ENCODE measurements at places on chromosomes 1 and 21.

DNA sequence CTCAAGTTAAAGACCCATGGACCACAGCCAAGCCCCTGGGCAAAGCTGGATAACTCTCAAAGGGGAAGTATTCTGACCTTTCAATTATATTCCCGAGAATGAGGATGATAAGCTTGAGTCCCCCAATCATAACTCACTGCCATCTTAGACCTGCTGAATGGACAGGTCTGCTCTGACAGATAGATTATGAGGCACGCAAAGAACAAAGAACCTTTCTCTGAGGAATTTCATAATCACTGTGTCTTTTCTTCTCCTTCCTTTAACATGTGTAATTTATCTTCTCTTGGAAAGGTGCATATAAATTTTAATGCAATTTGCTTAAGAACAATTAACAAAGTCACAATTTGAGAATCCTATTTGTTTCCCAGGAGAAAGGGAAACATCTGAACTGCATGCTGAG lies 22.0 kb downstream of the PIGM start:
- H3K36me3 ChIP-seq: no peaks in the 10 kb centered on the region
- H3K4me3 ChIP-seq: no peak overlapping the region
- H3K27ac ChIP-seq: no peak overlapping the region
- H3K4me1 ChIP-seq: no peaks in the 10 kb centered on the region

- DNase-seq: no peak
- H3K4me1 ChIP-seq: peaks cover 8% of the 10 kb centered on the region
- H3K4me3 ChIP-seq: no peak overlapping the region
- no peak overlapping the region for H3K27ac ChIP-seq
- H3K27me3 ChIP-seq: peaks cover 4% of the 10 kb centered on the region
Measured at GRCh38 chr21:28513428-28513827, 479.2 kb downstream of the LTN1 start.

GRCh38 chr21:46545911-46546310 lies 59.0 kb downstream of the S100B start:
- H3K4me1 ChIP-seq: peaks cover 9% of the 10 kb centered on the region
- no peak overlapping the region for H3K27ac ChIP-seq
- peaks cover 79% of the 10 kb centered on the region for H3K36me3 ChIP-seq
- H3K27me3 ChIP-seq: no peaks in the 10 kb centered on the region
- no peak for DNase-seq

DNA sequence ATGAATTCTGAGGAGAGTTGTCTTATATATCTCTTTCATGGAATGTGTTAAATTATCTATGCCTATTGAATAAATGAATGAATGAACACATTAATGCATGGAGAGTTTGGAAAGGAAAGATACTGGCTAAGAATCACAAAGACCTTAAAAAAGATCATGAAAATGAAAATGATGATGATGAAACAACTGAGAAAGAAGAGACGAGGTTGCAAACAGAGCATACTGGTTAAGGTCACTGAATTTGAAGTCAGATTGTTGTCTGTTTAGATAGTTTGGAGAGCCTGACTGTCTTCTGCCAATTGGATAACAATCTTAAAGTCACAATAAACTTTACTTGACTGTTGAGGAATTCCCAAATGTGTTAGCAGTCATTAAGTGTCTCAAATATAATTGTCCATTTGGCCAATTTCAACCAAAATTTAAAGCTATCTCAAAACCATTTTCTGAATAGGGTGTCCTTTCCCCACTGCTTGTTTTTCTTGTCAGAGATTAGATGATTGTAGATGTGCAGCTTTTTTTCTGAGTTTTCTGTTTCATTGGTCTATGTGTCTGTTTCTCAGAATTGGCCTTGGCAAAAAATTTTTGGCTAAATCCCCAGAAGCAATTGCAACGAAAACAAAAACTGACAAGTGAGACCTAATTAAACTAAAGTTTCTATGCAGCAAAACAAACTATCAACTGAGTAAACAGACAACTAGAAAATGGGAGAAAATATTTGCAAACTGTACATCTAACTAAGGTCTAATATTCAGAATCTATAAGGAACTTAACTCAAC lies 132.2 kb downstream of the PTGER3 start:
- H3K4me1 ChIP-seq: no peaks in the 10 kb centered on the region
- H3K4me3 ChIP-seq: no peak overlapping the region
- no peaks in the 10 kb centered on the region for H3K27me3 ChIP-seq
- no peak for DNase-seq

DNA sequence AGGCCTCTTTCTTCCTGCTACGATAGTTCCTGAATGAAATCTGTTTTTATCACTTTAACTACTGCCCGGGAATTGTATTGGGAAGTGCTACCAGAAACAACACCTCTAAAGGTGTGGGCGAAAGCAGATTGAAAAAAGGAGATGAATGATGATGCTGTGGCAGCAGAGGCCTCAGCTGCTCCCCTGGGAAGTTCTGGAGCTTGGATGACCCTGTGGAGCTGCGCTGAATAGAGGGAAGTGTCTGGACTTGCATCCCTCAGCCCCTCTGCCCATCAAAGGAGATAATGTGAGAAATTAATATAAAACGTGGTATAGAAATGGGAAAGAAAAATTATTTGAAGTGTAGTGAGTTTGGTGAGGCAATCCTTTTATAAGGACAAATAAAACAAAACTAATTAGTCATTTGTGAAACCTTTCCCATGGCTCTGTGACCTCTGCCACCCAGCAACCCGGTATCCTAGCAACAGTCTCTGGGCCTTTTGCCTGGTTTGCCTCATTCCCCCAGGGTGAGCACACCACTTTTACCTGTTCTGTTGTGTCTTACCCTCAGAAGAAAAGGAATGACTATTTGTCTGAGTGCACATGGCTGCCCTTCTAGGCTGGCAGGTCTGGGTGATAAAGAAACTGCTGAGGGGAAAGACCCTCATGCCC lies 21.3 kb downstream of the OVAAL start:
- H3K36me3 ChIP-seq: no peaks in the 10 kb centered on the region
- no peak overlapping the region for H3K27ac ChIP-seq
- peaks cover 11% of the 10 kb centered on the region for H3K27me3 ChIP-seq
- DNase-seq: no peak

GRCh38 chr1:223312705-223313414 lies 51.1 kb downstream of the SUSD4 start:
- DNase-seq: no peak
- H3K36me3 ChIP-seq: no peaks in the 10 kb centered on the region
- H3K27me3 ChIP-seq: no peaks in the 10 kb centered on the region
- H3K27ac ChIP-seq: no peak overlapping the region

GRCh38 chr1:241934201-241934848 lies 23.2 kb upstream of the BECN2 start:
- no peak overlapping the region for H3K4me3 ChIP-seq
- no peaks in the 10 kb centered on the region for H3K4me1 ChIP-seq
- no peak for DNase-seq
- H3K27ac ChIP-seq: no peak overlapping the region
- peaks cover 9% of the 10 kb centered on the region for H3K27me3 ChIP-seq
- no peaks in the 10 kb centered on the region for H3K36me3 ChIP-seq

DNA sequence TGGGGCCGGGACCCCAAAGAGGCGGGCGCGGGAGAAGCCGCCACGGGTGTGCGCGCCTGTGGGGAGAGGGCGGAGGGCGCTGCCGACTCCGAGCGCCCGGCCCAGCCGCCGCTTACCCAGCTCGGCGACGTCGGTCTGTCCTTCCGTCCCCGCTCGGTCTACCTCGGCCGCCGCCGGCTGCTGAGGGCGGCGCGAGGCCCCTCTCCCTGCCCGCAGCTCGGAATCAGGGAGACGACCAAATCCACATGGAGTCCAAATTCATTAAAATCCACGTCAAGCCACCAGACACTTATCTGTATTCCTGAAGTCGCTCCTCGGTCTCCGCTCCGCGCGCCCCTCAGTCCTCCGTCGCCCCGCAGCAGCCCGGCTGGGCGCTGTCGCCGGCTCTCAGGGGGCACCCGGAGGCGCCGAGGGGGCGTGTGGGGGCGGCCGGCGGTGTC lies 637 bp downstream of the PLXNA2 start:
- peaks cover 9% of the 10 kb centered on the region for H3K27me3 ChIP-seq
- H3K4me1 ChIP-seq: peaks cover 13% of the 10 kb centered on the region
- peak; percentile 34 for DNase-seq
- H3K4me3 ChIP-seq: peak overlapping the region; percentile 84

GRCh38 chr1:222786121-222786520 lies 28.7 kb upstream of the DISP1 start:
- H3K27me3 ChIP-seq: no peaks in the 10 kb centered on the region
- no peak overlapping the region for H3K27ac ChIP-seq
- DNase-seq: no peak
- peaks cover 2% of the 10 kb centered on the region for H3K36me3 ChIP-seq

- H3K27ac ChIP-seq: no peak overlapping the region
- no peaks in the 10 kb centered on the region for H3K36me3 ChIP-seq
- no peaks in the 10 kb centered on the region for H3K4me1 ChIP-seq
- no peaks in the 10 kb centered on the region for H3K27me3 ChIP-seq
- no peak for DNase-seq
Measured at GRCh38 chr1:113670650-113671049, 88.6 kb downstream of the PHTF1 start.

DNA sequence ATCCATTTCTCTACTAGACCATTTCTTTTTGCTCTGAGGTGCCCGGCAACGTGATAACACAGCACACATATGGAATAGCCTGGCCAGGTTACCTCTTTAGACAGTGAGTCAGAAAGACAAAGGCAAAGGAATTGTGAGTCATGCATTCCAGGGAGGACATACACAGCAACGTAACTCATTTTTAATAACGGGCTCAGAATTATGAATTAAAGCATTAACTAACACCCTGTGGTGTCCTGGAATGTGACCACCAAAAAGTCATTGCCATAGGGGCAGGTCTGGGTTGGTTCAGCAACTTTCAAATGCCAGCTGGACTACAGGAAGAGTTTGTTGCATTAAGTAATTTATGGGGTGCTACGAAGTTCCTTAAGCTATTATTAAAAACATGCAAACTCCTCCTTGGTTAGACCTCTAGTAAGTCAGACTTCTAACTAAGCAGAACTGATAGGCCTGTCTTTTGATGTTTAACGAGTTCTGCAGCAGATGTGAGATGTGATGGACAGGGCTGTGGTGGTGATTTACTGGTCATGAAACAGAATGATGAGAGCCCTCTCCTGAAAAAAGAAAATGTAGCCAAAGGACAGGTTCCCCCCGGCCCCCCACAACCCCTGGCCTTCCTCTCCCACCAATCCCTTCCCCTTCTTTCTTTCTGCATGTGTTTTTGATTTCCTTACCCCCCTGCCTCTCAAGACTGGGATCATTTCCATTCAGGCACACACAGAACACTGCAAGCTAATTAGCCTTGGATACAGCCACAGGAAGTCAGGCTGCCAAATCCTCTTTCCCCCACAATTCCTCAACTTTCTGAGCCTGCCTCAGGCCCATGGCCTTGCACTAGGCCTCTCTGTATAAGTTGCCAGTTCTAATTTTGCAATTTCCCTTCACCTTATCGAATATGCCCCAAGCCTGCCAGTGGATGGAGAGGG lies 88.9 kb upstream of the HAO2 start:
- DNase-seq: no peak
- H3K4me3 ChIP-seq: no peak overlapping the region
- no peaks in the 10 kb centered on the region for H3K4me1 ChIP-seq
- peaks cover 4% of the 10 kb centered on the region for H3K27me3 ChIP-seq
- no peaks in the 10 kb centered on the region for H3K36me3 ChIP-seq

DNA sequence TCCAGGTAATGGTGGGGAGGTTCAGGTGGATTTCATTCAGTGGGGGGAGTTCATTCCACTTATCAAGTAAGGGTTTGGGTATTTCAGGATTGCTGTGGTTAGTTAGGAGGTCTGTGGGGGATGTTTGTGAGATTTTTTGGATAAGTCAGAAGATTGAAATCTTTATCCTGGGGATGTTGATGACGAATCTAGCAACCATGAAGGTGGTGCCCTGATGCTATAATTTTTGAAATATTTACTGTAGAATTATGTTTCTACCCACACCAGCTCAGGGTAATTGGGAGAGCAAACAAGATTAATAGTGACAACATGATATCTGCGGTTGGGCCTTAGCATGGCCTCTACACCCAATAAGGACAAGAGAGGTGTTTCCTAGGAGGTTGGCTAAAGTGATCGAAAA lies 28.3 kb downstream of the SUCO start:
- peaks cover 90% of the 10 kb centered on the region for H3K36me3 ChIP-seq
- no peak overlapping the region for H3K4me3 ChIP-seq
- DNase-seq: no peak
- H3K27ac ChIP-seq: no peak overlapping the region

DNA sequence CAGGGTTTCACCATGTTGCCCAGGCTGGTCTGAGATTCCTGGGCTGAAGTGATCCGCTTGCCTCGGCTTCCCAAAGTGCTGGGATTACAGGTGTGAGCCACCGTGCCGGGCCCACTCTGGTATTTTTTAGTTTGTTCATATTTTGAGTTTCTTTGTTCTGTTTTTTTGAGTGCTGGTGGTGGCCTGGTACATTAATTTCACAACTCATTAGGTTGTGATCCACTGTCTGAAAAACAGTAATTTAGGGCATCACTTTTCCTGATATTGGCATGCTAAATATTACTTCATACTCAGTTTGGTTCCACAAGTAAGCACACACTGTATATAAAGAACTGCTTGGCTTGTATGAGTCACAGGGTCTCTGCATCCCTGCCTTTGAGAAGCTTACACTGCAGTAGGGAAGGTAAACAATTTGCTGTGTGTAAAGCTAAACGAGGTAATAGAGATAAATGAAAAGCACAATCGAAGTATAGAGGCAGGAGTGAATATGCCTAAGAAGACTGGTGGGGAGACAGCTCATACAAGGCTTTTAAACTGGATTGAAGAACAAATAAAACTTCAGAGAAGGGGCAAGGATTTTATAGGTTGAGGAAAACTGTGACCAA lies 7.7 kb downstream of the SNX27 start:
- peaks cover 5% of the 10 kb centered on the region for H3K36me3 ChIP-seq
- H3K27me3 ChIP-seq: no peaks in the 10 kb centered on the region
- DNase-seq: no peak
- H3K4me1 ChIP-seq: peaks cover 17% of the 10 kb centered on the region

GRCh38 chr1:233315718-233316301 lies 11.7 kb upstream of the MAP3K21 start:
- DNase-seq: no peak
- no peaks in the 10 kb centered on the region for H3K4me1 ChIP-seq
- no peaks in the 10 kb centered on the region for H3K36me3 ChIP-seq
- peaks cover 22% of the 10 kb centered on the region for H3K27me3 ChIP-seq
- no peak overlapping the region for H3K27ac ChIP-seq
- no peak overlapping the region for H3K4me3 ChIP-seq

GRCh38 chr1:196115646-196116045 lies 492.6 kb downstream of the KCNT2 start:
- H3K4me1 ChIP-seq: no peaks in the 10 kb centered on the region
- no peak overlapping the region for H3K4me3 ChIP-seq
- H3K27me3 ChIP-seq: no peaks in the 10 kb centered on the region
- H3K27ac ChIP-seq: no peak overlapping the region
- DNase-seq: no peak

- peaks cover 30% of the 10 kb centered on the region for H3K4me1 ChIP-seq
- peak; percentile 34 for DNase-seq
- no peaks in the 10 kb centered on the region for H3K36me3 ChIP-seq
- peaks cover 11% of the 10 kb centered on the region for H3K27me3 ChIP-seq
Measured at GRCh38 chr1:92483610-92484471, 2.9 kb downstream of the GFI1 start.

- no peak for DNase-seq
- no peak overlapping the region for H3K27ac ChIP-seq
- H3K27me3 ChIP-seq: peaks cover 8% of the 10 kb centered on the region
- no peaks in the 10 kb centered on the region for H3K36me3 ChIP-seq
- no peak overlapping the region for H3K4me3 ChIP-seq
Measured at GRCh38 chr1:19942088-19942487, 18.7 kb upstream of the PLA2G2E start.
